ENCODE measurements at places on chromosomes 1 and 21.

- DNase-seq: no peak
These were observed 691.2 kb downstream of the USP25 start for GRCh38 chr21:16421007-16421406.

DNA sequence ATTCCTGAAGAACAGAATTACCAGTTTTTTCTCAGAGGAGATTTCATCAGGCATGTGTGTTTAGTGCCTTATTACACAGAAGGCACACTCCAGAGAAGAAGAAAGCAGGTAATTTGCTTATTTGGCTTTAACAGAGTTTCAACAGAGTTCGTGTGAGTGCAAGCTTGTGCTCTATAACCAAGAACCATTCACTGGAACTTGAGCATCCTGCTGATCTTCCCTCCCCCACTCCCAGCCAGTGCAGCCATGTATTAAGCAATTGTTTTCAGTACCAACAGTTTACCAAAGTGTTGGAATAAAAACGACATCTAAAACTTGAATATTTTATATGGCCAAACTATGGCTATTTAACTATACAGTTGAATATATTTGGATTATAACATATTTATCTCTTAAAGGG lies 4.3 kb downstream of the MGST3 start:
- no peak for DNase-seq

DNA sequence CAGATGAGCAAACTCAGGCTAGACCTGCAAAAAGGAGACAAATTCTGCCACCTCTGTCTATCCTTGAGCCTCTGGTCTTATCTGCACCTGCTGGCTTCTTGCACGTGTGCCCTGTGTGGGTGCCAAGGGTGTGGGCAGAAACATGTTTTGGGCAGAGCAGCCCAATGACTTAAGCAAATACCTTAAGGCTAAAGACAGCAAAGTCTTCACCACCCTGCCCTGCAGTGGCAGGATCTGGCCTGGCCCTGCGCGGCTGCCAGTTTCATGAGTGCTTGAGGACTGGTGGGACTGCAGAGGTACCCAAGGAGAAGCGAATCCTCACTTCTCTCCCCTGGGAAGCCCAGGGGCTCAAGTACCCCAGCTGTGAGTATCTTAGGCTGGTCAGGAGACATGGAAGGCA lies 3.8 kb upstream of the SLC26A9 start:
- no peak for DNase-seq

DNA sequence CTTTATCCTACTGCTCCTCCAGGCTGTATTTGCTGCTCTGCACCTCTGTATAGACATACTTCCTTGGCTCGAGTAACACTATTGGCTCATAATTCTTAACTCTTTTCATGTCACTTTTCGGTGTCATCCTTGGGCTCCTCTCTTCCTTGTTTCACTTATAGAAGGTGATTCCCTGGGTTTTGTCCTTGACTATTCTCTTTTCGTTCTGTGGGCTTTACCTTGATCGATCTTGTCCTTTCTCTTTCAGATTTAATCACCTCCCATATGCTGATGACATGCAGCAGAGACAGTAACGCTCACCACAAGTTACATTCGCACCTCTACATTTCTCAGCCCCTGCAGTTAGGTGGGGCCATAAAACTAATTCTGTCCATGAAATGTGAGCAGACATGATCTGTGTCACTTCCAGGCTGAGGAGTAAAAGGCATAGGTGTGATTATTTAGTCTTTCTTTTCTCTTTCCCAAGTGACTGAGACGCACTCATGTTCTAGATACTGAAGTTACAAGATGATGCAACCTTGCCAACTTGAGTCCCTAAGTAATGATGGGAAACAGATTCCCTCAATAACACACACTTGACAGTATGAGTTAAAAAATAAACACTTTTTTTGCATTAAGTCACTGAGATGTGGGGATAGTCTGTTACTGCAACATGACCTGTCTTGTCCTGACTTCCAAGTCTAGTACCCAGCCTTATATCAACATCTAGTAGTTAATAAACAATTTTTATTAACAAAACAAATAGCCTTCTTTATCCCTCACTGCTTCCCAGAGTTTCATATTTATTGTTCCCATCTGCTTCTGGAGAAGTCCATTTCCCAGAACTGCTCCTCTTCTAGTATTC lies 49.9 kb upstream of the HAO2 start:
- no peak for DNase-seq

DNA sequence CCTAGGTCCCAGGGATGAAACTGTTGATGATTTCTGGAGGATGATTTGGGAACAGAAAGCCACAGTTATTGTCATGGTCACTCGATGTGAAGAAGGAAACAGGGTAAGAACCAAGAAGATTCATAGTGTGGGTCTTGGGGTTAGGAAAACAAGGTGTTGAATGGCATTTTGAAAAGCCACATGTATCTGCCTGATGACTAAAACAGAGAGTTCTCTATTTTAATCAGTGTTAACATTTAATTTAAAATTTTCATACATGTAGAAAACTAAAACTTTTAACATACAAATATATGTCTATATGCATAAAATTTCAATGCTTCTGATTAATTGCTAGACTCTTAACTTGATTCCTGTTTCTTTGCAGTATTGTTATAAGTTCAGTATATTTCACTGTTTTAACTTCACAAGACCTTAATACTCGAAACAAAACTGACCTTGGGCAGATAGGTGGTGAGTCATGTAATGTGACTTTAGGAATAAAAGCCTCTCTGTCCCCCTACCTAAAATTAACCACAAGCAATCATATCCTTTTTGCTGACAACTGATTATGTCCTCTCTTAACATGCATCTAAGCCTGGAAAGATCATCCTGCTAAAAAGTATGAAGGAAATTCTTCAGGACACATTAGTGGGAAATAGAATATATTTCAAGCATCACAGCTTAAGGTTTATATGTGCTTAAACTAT lies 95.6 kb downstream of the PTPRC start:
- DNase-seq: no peak

- no peak for DNase-seq
These were observed 5.4 kb downstream of the TP73 start for GRCh38 chr1:3657578-3658230.

- DNase-seq: no peak
These were observed 7.1 kb downstream of the FNDC7 start for GRCh38 chr1:108719656-108720435.

- no peak for DNase-seq
These were observed 44.7 kb upstream of the LYPLAL1 start for GRCh38 chr1:219128957-219129356.

DNA sequence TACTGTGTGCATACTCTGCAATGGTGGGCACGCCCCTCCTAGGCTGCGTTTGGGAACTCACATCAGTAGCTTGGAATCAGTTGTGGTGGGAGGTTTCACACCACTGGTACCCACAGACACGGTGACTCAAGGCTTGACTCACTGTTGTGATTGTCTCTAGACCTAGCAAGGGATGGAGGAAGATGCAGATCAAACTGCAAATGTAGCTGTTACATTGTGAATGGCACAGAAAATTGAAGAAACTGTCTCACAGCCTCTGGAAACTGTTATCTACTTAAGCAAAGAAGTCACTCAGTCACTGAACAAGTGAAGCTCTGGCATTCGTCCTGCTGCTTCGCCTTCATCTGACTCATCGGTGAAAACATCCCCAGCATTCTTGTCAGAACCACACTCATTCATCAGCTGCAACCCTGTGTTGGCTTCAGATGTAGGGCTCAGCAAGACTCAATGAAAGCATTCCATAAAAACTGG lies 59.5 kb downstream of the POFUT2 start:
- DNase-seq: no peak

GRCh38 chr21:29419422-29419821 lies 120.7 kb downstream of the BACH1 start:
- DNase-seq: no peak

GRCh38 chr1:19967808-19968207 lies 11.6 kb downstream of the PLA2G2A start:
- DNase-seq: no peak

GRCh38 chr1:199867601-199868000 lies 159.9 kb upstream of the NR5A2 start:
- no peak for DNase-seq

GRCh38 chr21:38351961-38352521 lies 95.2 kb downstream of the KCNJ15 start:
- DNase-seq: no peak

- DNase-seq: no peak
These were observed 66.6 kb downstream of the UBIAD1 start for GRCh38 chr1:11339346-11340232.

- no peak for DNase-seq
These were observed 49.4 kb upstream of the KIAA1614 start for GRCh38 chr1:180863158-180863775.

DNA sequence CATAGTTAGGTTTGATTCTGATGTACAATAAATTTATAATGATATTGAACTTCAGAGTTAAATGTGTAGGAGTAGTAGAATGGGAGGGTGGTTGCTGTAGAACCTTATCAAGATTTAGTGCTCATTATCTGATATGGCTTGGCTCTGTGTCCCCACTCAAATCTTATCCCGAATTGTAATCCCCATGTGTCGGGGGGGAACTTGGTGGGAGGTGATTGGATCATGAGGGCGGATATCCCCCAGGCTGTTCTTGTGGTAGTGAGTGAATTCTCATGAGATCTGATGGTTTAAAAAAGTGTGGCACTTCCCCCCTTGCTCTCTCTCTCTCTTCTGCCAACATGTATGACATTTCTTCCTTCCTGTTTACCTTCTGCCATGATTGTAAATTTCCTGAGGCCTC lies 265.5 kb downstream of the GRIK1 start:
- no peak for DNase-seq

- no peak for DNase-seq
These were observed 153.2 kb downstream of the TGFB2 start for GRCh38 chr1:218498056-218498938.

GRCh38 chr21:23822760-23823159 lies 1784.5 kb downstream of the MRPL39 start:
- DNase-seq: no peak

- DNase-seq: no peak
These were observed 2.1 kb upstream of the A3GALT2 start for GRCh38 chr1:33322870-33323585.

- DNase-seq: no peak
These were observed 3.9 kb upstream of the RGS1 start for GRCh38 chr1:192571668-192572067.

DNA sequence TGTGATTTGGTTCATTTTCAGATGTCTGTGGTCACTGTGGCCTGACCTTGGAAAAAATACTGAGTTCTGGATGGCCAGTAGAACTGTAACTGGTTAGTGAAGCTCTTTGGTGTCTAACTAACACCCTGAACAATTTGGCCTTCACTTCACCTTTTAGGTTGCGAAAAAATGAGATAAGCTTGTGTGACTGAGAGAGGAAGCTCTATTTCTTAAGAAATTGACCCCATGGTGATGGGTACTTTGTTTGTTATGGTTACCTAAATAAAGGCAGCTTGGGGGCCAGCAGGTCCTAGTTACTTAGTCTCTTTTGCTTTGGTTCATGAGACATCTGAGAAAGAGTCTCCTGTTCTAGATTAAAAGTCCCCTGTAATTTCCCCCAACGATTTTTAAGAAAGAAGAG lies 181.6 kb downstream of the ZNF326 start:
- no peak for DNase-seq

DNA sequence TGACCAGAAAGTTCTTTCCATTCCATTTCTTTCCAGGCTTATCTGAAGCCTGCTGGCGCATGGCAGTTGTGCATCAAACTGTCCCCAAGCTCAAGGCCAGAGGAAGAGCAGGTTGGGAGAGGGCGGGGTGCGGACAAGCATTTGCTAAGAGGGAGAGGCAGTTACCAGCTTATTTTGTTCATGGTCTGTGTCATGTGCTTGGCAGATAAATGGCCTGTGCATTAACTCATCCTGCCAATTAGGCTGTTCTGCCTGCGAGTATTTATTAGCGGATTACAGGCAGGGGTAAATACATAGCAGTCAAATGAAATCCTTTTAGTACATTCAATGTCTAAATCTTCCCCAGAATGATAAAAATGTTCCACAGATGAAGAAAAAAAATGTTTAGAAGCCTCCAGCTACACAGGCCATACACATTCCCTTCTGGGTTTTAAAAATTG lies 48.9 kb upstream of the B3GALNT2 start:
- DNase-seq: no peak

GRCh38 chr21:17045214-17045853 lies 467.5 kb upstream of the CXADR start:
- DNase-seq: no peak

- DNase-seq: no peak
These were observed 47.4 kb downstream of the S100B start for GRCh38 chr21:46557469-46557868.

- no peak for DNase-seq
These were observed 84.1 kb upstream of the C21orf91 start for GRCh38 chr21:17903029-17903806.

DNA sequence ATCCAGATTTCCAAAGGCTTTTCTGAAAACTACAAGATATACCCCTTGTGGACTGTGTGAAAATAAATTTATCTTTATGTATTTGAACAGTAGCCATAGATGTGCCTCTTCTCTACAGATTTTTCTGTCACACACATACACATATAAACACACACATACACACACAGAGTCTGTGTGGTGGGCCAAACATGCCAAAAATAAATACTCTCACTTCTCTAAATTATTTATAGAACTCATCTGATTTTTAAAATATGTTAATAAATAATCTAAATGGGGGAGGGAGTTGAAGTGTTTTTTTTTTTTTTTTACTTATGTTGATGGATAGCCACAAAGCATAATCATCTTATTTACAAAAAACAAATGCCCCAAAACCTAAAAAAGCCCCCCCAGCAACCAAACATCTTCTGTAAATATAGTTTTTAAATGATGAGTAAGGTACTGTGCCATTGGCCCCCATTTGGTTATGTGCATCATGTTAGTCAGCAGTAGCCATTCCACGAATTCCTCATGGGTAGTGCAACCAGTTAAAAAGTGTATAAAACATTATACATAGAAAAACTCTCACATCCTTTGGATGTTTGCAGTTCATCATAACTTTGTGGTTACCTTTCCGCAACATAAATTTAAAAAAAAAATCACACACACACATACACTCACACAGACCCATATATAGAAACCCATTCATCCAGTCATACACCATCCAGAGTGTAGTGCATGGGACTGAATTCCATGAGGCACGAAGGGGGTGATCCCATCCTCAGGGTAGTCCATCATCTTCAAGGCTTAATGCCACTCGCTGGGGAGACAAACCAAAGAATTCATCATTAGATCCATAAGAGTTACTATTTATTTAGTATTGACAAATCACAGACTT lies 8.2 kb upstream of the MAGOH start:
- no peak for DNase-seq

DNA sequence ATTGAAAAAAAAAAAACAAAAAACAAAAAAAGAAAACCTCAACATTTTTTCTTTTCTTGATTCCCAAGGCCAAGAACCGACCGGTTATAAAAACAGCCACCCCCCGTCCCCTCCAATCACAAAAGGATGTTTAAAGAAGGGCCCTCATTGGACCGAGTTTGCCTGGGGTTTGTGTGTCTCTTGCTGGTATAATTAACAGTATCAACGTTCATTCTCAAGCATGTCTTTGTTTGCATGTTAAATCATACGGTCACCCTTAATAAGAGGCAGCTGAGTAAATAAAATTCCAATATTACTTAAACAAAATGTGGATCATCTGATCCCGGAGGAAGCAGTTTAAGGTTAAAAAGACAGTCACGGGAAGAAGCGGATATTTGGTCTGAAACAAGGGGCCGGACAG lies 201.1 kb downstream of the PRDM2 start:
- DNase-seq: no peak

Data from omental fat pad (tissue), 4 donors.